ENCODE measurements at places on chromosomes 2 and 18.

DNA sequence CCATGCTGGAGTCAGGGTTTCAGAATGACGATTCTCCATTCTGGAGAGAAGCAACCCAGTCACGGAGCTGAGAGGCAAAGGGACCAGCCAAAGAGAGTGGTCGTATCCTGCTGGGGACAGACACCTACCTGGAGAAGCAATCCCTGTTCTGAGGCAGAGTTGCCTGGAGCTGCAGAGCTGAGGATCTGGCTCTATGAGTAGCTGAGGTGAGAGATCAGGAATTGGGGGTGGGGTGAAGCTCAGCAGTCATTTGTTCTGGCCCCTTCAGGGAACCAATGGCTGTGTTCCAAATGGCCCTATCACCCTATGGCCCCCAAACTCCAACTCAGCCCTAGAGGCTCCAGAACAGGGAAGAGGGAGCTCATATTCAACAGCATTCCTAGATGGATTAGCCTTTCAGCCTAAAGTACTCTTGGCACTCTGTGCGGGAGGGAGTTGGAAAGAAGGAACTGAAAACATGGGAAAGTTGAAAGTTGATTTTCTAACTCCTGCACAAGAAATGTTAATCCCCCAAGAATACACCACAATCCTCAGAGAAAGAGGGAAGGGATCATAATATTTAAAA, 3.3 kb upstream of the ATRAID start:
- no peak for DNase-seq

DNA sequence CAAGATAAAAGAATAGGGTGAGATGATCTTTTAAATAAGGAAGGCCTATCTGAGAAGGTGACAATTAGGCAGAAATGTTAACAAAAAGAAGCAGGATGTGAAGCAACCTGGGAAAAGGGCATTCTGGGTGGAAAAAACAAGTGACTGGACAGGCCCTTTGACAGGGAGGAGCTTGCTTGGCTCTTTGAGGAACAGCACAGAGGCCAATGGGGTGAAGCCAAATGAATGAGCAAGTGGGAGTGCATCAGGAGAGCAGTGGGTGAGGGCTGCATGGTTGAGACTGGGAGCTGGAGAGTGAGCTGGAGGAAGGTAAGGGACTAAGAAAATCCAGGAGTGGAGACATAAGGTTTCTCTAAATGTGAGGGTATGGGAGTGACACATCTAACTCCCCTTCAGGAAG, 126.9 kb downstream of the TDRD15 start:
- DNase-seq = no peak

- DNase-seq = peak; percentile 36
These were observed 44.2 kb upstream of the ITSN2 start for GRCh38 chr2:24404491-24404921.

- DNase-seq = peak; percentile 2
These were observed 308.4 kb downstream of the NDUFA10 start for GRCh38 chr2:239716536-239717318.

DNA sequence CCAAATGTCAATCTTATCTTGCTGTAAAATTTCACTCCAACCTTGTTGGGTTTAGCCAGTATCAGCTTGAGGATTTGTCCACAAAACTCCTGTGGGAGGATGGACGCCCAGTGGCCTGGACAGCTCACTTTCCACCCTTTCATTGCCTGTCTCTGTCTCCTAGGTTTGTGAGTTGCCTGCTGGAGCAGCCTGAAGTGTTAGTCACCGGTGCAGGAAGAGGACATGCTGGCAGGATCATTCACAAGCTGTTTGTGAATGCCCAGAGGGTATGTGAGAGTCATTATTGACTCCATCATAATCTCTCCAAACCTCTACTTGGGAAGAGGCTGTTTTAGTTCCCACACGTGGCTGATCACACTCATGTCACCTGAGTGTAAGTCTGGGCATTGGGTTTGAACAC, 112.3 kb downstream of the RAB3GAP1 start:
- DNase-seq = peak; percentile 83

DNA sequence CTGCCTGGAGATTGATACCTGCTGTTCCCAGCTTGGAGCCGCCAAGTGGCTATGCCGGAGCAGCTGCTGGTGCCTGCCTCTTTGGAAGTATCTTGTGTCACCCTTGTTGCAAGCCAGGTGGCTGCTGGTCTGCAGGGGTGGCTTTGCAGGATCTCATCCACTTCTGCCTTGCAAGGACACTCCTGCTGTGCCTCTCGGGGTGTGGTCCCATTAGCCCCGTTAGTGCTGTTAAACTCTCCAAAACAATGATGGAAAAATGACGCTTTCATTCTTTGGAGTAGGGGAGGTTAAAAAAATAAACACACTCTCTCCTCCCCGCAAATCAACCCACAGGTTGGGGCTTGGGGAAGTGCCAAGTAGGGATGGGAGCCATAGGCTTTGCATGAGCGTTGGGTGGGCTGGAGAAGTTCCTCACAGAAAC, 352.8 kb downstream of the RNF144A start:
- no peak for DNase-seq

GRCh38 chr2:157321466-157321865, 4.2 kb downstream of the ERMN start:
- no peak for DNase-seq

- DNase-seq = peak; percentile 9
These were observed 2.1 kb downstream of the PCBP1 start for GRCh38 chr2:70089220-70089982.

- DNase-seq = peak; percentile 35
These were observed 20.6 kb downstream of the NPAS2 start for GRCh38 chr2:100840519-100840918.

DNA sequence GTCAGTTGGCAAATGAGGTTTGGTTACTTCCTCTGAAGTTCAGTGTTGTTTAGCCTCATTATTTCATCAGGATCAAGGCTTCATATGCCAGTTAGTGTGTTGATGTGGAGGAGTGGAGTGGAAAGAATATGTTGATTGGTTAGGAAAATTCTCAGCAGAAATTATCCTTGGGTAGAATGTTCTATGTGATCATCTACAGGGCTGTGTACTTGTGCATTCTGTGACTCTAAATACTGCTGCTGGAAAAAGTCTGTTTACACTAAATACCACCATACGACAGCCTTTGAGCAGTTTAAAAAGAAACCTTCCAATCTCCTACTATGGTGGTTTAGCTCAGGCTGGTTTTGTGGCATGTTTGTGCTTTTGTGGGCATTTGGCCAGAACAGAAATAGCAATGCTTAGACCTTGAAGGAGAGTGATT, 25.8 kb downstream of the CAB39 start:
- DNase-seq = peak; percentile 78

GRCh38 chr2:176763851-176764404, 448.7 kb upstream of the HNRNPA3 start:
- no peak for DNase-seq

- DNase-seq = peak; percentile 8
These were observed 446 bp upstream of the RHBDD1 start for GRCh38 chr2:226835420-226835795.

All from renal cortical epithelial cell (primary cell).